Prostate gland (tissue), 2 donors: ENCODE measurements at places on chromosomes 11 and 22. TPM values are rescaled to one million over a fixed set of nuclear protein-coding genes. Genes with fewer than 3 reads are reported as not detected.

SLC37A4 gene
- 36.2 TPM for total RNA-seq

SLC37A2 gene
- total RNA-seq: 13.3 TPM

SLC22A9 gene
- not detected for total RNA-seq

ART1 gene
- total RNA-seq: not detected

TMA7B gene
- total RNA-seq: not detected

DNA sequence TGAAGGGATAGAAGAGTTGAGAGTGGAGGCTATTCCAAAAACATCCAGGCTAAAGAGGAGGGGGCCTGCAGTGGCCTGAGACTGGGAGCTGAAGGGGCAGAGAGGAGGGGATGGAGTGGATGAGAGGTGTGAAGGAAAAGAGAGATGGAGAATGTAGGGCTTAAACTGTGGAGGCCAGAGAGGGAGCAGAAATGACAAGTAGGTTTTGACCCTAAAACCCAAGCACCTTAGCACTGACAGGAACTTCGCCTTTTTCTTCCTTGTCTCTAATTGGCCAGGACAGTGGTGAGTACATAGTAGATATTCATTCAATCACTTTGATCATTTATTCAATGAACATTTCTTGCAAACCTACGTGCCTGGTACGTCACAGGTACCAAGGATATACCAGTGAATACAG lies 7.3 kb downstream of the FAM111B start:
- H3K27ac ChIP-seq: no peak overlapping the region
- H3K27me3 ChIP-seq: no peaks in the 10 kb centered on the region
- H3K4me3 ChIP-seq: no peak overlapping the region
- H3K4me1 ChIP-seq: no peaks in the 10 kb centered on the region
- H3K36me3 ChIP-seq: no peaks in the 10 kb centered on the region

DNA sequence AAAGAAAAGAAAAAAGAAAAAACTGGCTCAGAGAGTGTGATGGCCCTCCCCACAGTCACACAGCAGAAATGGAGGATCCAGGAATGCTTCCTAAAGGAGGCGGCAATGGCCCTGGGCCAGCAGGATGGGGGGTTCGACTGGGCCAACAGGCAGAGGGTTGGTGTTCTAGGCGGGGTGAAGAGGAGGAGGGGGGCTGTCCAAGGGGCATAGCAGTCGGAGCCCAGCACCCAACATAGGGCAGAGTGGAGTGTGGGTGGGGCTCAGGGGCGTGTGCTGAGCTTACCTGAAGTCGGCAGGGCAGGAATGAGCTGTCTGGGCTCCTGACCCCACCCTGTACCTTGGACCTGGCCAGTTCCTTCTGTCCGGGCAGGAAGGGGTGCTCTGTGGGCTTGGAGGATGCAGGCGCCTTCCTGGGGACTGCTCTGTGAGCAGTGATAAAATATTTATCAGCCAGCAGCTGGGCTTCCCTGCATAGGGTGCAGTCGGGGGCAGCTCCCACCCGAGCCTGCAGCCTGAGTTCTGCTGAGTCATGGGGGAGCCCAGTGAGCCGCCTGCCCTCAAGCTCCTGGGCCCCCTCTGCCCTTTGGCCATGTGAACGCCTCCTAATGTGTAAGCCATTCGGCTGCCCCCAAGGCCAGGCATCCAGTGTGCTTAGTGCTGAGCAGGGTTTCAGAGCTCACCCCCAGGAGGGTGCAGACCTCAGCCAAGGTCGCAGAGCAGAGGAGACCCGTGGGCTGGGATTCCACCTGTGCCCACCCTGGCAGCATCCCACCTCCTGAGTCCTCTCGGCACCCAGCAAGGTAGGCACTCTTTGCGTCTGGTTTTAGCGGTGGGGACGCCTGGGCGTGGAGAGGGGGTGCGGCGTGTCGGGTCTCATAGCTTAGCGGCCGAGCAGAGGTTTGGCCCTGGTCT lies 25.3 kb upstream of the PRR5 start:
- H3K27ac ChIP-seq: no peak overlapping the region
- no peak for DNase-seq
- no peaks in the 10 kb centered on the region for H3K27me3 ChIP-seq
- H3K4me3 ChIP-seq: no peak overlapping the region

GRCh38 chr22:44735518-44736428 lies 16.6 kb upstream of the ARHGAP8 start:
- no peaks in the 10 kb centered on the region for H3K27me3 ChIP-seq
- no peak overlapping the region for H3K27ac ChIP-seq
- peak; percentile 60 for DNase-seq
- no peaks in the 10 kb centered on the region for H3K36me3 ChIP-seq

- H3K4me1 ChIP-seq: peaks cover 7% of the 10 kb centered on the region
- DNase-seq: no peak
- no peak overlapping the region for H3K4me3 ChIP-seq
- H3K27me3 ChIP-seq: no peaks in the 10 kb centered on the region
These were observed 4.4 kb upstream of the PDGFB start for GRCh38 chr22:39249086-39249704.

DNA sequence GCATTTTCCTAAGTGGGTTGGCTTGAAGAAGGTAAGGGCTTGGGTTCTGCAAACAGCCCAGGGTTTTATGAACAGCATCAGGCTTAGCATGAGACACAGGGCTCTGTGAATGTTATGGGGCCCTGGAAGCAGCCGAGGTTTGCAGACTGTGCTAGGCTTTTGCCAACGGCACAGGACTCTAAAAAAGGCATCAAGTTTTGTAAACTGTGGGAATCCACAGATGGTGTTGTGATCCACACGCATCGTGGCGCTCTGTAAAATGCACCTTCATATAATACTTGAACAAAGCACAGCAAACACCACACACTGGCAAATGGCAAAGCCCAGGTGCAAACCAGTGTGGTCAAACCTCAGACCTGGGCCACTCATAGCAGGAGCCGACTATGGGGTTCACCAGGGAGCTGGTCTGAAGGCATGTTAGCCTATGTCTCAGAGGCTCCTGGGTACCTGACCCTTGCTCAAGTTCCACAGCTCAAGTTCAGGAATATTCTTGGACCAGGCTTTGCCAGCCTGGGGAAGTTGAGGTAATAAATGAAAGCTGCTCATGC lies 2.4 kb upstream of the SLCO2B1 start:
- H3K4me3 ChIP-seq: no peak overlapping the region
- H3K4me1 ChIP-seq: no peaks in the 10 kb centered on the region
- no peak for DNase-seq
- H3K36me3 ChIP-seq: no peaks in the 10 kb centered on the region
- no peak overlapping the region for H3K27ac ChIP-seq

DNA sequence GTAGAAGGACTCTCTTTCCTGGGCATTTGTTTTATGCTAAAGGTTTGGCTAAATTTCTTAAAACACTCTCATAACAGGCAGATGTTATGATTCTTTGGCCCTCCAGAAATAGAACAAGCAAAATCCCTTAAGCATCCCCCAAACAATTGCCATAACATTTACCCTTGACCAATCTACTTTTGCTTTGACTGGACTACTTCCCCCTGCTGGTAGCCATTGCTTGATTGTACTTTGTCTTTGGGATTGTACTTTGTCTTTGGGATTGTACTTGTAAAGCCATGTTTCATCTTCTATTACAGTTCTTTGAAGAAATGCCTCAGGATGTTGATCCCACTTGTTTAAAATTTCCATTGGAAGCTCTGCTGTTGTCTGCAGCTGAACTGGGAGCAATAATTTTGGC lies 53.3 kb upstream of the GLYAT start:
- H3K4me1 ChIP-seq: no peaks in the 10 kb centered on the region
- no peak overlapping the region for H3K4me3 ChIP-seq
- no peak overlapping the region for H3K27ac ChIP-seq
- H3K27me3 ChIP-seq: no peaks in the 10 kb centered on the region

DNA sequence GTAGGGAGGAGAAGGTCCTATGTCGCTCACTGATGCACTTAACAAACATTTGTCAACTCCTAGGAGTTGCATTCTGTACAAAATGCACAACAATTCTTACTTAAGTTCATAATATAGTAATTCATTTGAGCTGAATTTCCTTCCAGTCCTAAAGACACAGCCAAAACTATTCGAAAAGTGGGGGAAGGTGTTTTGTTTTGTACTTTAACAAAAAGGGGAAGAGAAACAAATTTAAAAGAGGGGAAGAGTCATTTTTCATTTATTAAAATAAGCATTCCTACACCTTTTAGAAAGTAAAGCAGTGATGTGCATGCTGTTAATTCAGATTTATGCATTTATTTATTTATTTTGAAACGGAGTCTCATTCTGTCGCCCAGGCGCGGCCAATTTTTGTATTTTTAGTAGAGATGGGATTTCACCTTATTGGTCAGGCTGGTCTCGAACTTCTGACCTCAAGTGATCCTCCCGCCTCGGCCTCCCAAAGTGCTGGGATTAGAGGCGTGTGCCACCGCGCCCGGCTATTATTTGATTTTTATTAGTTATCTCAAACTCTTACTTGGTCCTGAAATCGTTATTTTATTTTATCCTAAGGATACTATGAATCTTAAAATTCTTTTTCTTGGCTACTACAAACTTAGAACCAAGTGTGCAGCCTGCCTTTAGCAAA lies 1.1 kb upstream of the FANCF start:
- no peak overlapping the region for H3K4me3 ChIP-seq
- no peaks in the 10 kb centered on the region for H3K36me3 ChIP-seq
- no peak for DNase-seq

DNA sequence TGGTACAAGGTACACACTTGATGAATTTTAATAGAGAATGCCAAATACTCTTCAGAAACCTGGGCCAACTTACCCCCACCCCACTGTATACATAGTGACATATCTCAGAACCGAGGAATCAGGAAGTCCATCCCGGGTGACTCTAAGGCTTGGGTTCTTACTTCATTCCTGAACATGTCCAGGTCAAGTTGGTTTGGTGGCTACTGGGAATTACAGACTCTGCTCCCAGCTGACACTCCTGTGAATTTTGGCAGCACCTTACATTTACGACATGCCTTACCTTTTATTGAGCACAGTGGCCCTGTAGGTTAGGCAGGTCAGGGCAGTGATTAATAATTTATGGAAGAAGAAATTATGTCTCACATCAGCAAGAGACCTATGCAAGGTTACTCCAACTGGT lies 70.1 kb upstream of the LDLRAD3 start:
- H3K36me3 ChIP-seq: no peaks in the 10 kb centered on the region
- peak; percentile 6 for DNase-seq
- no peak overlapping the region for H3K27ac ChIP-seq
- no peaks in the 10 kb centered on the region for H3K4me1 ChIP-seq
- H3K4me3 ChIP-seq: no peak overlapping the region
- H3K27me3 ChIP-seq: no peaks in the 10 kb centered on the region

- H3K36me3 ChIP-seq: no peaks in the 10 kb centered on the region
- H3K27me3 ChIP-seq: no peaks in the 10 kb centered on the region
These were observed 51.8 kb downstream of the THAP12 start for GRCh38 chr11:76329084-76329648.

- no peak overlapping the region for H3K4me3 ChIP-seq
- H3K36me3 ChIP-seq: no peaks in the 10 kb centered on the region
- no peak overlapping the region for H3K27ac ChIP-seq
- no peaks in the 10 kb centered on the region for H3K4me1 ChIP-seq
- no peak for DNase-seq
These were observed 252.9 kb downstream of the ETS1 start for GRCh38 chr11:128334311-128335044.

GRCh38 chr11:64253481-64253880 lies 2.2 kb downstream of the PLCB3 start:
- no peaks in the 10 kb centered on the region for H3K27me3 ChIP-seq
- H3K4me1 ChIP-seq: peaks cover 11% of the 10 kb centered on the region
- H3K4me3 ChIP-seq: no peak overlapping the region

DNA sequence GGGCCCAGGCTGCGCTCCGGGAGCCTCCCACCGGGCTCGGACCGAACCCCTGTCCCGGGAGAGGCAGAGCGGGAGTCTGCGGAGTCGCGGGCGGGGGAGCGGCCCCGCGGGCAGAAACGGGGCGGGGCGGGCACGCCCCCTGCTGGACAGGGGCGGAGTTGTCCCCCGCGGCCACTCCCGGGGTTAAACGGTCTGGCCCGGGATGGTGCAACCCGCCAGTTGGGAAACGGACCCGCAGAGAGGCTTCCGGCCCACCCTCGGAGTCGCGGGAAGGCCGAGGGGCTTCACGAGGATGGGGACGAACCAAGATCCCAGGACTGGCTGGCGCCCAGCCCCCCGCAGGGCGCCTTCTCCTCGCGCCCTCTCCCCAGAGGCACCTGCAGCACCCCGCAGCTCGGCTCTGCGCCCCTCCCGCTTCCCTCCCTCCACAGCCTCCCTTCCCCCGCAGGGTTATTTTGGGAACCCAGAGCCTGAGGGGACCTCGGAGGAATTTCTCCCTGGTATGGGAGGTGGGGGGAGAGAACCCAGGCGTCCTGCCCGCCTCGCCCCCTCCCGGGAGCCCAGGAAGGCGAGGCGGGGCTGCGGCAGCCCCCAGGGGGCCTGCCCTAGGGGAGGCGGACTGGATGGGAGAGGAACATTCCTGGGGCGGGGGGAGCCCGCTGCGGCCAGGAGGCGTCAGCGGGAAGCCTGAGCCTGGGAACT lies 902 bp downstream of the RASGRP2 start:
- H3K36me3 ChIP-seq: no peaks in the 10 kb centered on the region
- peak overlapping the region; percentile 83 for H3K27ac ChIP-seq
- DNase-seq: no peak
- H3K27me3 ChIP-seq: no peaks in the 10 kb centered on the region
- peaks cover 7% of the 10 kb centered on the region for H3K4me1 ChIP-seq

DNA sequence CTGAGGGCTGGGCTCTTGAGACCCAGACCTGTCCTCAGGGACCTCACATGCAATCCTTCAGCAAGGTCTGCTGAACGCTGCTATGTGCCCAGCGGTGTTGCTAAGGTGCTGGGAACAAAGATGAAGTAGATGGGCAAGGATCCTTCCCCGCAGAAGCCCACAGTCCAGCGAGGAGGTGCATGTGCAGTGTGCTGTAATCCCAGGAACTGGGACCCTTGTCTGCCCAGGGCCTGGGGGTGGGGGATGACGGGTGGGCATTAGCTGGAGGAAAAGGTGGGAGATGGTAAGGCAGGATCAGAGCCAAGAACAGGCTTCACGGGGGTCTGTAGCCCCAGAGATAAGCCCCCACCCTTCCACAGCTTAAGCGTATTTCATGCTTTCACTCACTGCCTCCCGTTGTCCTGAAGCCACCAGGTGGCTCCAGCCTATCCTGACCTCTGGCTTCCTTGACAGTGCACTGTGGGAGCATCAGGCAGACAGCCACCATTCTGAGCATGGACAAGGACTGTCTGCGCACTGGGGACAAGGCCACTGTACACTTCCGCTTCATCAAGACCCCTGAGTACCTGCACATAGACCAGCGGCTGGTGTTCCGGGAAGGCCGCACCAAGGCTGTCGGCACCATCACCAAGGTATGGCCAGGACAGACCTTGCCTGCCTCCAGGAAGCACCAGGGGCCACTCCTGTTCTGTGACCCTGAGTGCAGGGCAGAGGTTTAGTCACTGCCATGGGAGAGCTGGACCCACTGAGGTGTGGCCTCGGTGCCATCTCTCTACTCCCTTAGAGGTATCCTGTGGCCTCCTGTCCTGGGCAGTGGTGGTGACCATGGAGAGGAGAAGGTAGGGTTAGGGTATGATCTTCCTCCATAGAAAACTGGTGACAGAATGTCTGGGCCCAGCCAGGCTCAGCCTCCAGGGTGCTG lies 22.0 kb downstream of the GTPBP1 start:
- H3K27ac ChIP-seq: no peak overlapping the region
- no peak for DNase-seq
- H3K4me3 ChIP-seq: no peak overlapping the region
